Pulmonary artery endothelial cell (primary cell): ENCODE measurements at places on chromosomes 6 and 20.

DNA sequence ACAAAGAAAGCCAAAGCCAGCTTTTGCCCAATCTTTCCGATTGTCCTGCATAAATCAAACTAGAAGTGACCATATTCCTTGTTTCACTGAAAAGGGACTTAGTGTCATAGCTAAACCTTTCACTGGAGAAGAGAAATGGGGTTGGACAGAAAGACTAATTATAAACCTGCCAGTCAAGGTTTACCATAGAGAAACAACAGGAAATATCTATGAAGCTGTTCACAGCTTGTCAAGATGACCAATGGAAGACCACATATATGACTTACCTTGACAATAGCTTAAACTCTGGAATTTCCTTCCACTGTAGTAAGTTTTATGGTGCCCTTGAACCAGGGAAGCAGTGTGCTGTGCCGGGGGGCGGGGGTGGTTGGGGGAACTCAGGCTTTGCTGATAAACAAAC lies 107.7 kb upstream of the PHACTR1 start:
- no peak for DNase-seq

- DNase-seq: peak; percentile 46
Measured at GRCh38 chr6:17851720-17852161, 135.7 kb downstream of the KIF13A start.

DNA sequence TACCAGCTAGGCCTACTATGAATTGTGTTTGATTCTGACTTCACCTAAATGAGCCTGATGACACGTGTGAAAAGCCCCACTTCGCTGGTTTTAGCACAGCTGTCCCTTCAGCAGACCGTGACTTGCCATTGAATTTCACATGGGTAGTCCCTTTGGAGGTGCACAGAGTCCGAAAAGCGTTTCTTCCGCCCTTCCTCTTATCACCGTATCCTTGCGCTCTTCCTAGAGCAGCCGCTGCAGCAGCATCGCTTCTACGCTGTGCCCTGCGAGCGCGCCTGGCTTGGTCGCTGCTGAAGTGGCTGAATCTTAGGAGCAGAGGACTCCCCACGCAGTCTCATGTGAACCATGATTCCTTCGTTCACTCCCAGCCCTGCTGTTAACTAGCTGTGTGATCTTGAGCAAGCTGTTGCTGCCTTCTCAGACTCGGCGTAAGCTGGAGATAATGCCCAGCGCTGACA lies 127.0 kb downstream of the PACRG start:
- no peak for DNase-seq

- no peak for DNase-seq
Measured at GRCh38 chr6:3385660-3386151, 71.1 kb downstream of the SLC22A23 start.

DNA sequence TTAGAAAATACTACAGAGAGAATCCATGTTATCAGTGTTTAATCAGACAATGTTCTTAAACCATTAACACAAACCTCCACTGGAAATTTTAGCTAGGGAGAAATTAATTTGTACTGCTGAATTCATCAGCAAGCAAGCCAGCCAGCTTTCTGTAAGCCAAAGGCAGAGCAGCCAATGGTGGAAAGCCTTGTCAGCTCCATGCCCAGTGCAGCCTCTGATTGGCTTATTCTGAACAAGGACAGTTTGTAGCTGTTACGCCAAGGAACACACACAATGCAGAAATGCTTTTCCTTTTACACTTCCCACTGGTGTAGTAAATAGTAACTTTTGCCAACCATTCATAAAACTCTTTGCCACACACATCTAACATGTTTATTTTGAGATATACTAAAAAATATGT lies 265.0 kb downstream of the TENT5A start:
- peak; percentile 20 for DNase-seq

- DNase-seq: no peak
Measured at GRCh38 chr20:57480444-57481160, 44.3 kb downstream of the CTCFL start.

DNA sequence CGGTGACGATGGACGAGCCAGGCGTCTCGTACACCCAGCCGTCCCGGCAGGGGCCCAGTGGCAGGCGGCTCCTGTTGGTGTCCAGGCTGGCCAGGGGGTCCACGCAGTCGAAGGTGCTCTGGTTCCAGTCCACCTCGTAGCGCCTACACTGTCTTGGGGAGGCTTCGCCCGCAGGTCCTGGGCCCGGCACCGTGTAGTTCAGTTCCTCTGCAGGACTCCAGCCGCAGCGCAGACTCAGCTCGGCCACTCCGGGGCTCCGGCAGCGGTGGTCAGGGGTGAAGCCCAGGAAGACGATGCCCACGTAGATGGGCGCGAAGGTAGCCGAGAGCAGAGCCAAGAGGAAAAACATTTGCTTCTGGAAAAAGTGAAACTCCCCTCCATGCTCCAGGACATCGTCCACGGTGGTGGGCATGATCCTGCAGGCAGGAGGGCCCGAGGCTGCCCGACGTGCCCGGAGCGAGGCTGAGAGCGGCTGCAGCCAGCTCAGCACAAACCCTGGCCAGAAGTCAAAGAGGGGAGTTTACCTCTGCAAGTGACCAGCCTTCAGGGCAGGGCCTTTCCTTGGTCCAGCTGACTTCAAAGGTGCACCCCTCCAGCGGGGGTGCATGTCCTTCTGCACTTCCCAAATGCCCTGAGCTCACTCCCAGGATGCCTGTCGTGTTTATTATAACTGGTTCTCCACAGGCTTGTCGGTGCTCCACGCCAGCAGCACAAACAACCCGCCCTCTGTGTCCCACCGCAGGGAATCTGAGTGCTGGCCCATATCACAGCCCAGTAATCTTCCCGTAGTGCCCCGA lies at the start of gene SLC22A2:
Gene SLC22A2 (minus strand): TSS at position 476 of the 797 bp plus-strand sequence. CDS start 64 bp downstream, at position 412.
- no peak for DNase-seq

DNA sequence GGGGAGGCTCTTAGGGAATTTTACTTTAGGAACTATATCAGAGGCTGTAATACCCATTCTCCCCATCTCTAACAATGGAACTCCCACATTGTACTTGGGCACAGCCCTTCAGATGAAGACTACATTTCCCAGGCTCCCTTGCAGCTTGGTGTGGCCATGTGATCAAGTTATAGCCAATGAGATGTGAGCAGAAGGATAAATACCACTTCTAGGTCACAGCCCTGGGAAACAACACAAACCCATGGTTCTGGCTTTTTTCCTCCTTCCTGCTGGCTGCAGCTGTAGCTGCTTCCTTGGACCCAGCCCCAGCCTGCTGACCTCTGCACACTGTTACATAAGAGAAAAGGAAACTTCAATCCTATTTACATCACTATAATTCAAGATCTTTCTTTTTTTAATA lies 445.9 kb upstream of the JARID2 start:
- no peak for DNase-seq

GRCh38 chr6:26124781-26125685 lies 37.8 kb downstream of the HFE start:
- DNase-seq: no peak

- no peak for DNase-seq
Measured at GRCh38 chr20:47273591-47274235, 82.8 kb downstream of the ZMYND8 start.

DNA sequence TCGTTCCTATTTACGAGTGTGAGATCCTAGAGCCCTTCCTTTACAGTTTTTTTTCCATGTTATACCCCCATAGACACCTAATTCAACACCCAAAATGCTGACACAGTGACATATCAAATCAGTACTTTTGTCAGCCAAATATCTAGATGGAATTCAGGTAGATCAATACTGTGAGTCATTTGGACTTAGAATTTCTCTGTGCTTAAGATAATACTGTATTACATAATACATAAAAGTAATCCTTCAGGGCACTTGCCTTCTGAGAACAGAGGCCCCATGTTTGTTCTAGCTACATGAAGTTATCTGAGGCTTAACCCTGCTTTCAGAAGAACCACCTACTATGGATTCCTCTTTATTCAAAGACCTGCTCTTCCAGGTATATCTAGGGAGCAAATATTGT lies 623.1 kb downstream of the PHF3 start:
- no peak for DNase-seq

DNA sequence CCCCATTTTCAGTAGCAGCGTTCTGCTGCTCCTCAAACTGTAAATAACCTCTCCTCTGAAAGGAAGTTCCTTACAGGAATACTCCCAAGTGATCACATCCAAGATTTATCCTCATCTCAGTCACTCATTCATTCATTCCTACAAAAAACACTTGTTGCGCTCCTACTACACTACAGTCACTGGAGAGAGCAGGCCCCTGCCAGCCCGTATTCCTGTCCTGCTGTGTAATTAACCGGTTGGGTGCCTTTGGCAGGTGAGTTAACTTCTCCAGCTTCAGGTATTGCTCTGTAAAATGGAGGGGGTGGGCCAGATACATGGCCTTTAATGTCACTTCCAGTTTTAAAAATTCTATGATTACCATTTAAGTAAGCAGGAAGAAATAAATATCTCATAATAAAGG lies 15.0 kb upstream of the ZBTB24 start:
- no peak for DNase-seq

GRCh38 chr20:50245498-50246366 lies 55.1 kb downstream of the CEBPB start:
- DNase-seq: no peak
